ENCODE measurements at places on chromosomes 12 and 14.

- no peak for DNase-seq
These were observed 671.2 kb downstream of the LRFN5 start for GRCh38 chr14:42277840-42278239.

GRCh38 chr14:33370426-33370825 lies 431.7 kb downstream of the NPAS3 start:
- no peak for DNase-seq

DNA sequence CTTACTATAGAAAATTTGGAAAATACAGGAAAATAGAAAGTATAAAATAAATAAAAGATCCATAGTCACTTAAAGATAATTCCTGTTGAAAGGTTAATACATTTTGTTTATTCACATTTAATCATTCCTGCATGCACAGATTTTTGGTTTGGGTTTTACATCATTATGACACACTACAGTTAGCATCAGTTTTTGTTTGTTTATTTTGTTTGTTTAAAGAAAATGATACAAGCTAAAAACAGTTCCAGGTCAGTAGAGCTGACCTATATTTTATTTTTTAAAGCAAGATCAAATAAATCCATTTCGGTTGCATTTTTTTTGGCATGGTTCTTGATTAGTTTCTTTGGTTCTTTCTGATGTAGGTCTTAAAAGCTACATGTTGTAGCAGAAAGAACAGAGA lies 68.8 kb upstream of the CCDC91 start:
- no peak for DNase-seq

- no peak for DNase-seq
These were observed 134.4 kb downstream of the BCAT1 start for GRCh38 chr12:24814379-24815113.

Measured in activated CD8-positive, alpha-beta memory T cell treated with anti-CD3 and anti-CD28 coated beads for 1 hour (primary cell).